ENCODE measurements at places on chromosomes 3 and 15.

- no peak for DNase-seq
These were observed 58.1 kb downstream of the TGFBR2 start for GRCh38 chr3:30664459-30664858.

- peak; percentile 70 for DNase-seq
These were observed 49.9 kb downstream of the FNDC3B start for GRCh38 chr3:172089250-172089649.

GRCh38 chr3:64094713-64095079, 71.4 kb upstream of the PSMD6 start:
- no peak for DNase-seq

GRCh38 chr3:142239421-142239820, 14.0 kb upstream of the GK5 start:
- peak; percentile 6 for DNase-seq

DNA sequence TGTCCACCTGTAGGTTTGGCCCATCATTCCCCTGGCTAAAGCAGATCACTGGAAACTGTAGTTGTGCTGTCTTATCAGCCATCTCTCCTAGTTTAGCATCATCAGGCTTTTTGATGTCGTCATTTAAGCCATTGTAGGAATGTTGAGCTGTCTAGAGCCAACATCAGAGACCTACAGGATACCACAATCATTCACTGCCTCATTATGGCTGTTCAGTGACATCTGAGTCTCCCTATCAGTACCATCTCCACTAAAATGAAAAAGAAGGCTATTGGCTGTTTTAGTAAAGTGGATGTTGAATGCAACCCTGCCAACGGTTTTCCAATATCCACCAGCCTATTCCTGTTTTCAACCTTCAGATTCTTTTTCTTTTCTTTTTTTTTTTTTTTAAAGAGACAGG, 29.2 kb downstream of the RLBP1 start:
- no peak for DNase-seq

- no peak for DNase-seq
These were observed 38.6 kb upstream of the HES1 start for GRCh38 chr3:194097141-194097882.

- DNase-seq: no peak
These were observed 40.7 kb downstream of the DENND6A start for GRCh38 chr3:57652203-57652602.

GRCh38 chr3:179146911-179147513, 1.1 kb upstream of the PIK3CA start:
- peak; percentile 55 for DNase-seq

DNA sequence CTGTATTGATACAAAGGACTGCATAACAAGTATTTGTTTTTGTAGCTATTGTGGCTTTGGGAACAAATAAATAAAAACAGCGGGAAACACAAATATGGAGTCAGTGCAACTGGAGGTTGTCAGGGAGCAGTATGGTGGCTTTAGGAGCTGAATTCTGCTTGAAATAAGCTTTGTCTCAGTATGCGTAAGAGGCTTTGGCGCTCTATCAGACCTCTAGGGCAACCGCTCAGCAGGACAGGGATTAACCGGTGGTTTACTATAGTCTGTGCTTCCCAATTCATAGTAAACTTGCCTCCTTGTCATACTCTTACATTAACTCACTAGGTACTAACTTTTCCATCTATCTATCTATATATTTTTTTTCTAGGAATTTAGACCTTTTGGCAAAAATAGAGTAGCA, 104.6 kb downstream of the ZIC1 start:
- DNase-seq: no peak

- peak; percentile 39 for DNase-seq
These were observed 556.6 kb downstream of the FOXP1 start for GRCh38 chr3:71026634-71027578.

GRCh38 chr15:99016680-99017321, 9.2 kb upstream of the PGPEP1L start:
- DNase-seq: peak; percentile 88

- DNase-seq: no peak
These were observed 1163.7 kb downstream of the SI start for GRCh38 chr3:163914567-163914966.

DNA sequence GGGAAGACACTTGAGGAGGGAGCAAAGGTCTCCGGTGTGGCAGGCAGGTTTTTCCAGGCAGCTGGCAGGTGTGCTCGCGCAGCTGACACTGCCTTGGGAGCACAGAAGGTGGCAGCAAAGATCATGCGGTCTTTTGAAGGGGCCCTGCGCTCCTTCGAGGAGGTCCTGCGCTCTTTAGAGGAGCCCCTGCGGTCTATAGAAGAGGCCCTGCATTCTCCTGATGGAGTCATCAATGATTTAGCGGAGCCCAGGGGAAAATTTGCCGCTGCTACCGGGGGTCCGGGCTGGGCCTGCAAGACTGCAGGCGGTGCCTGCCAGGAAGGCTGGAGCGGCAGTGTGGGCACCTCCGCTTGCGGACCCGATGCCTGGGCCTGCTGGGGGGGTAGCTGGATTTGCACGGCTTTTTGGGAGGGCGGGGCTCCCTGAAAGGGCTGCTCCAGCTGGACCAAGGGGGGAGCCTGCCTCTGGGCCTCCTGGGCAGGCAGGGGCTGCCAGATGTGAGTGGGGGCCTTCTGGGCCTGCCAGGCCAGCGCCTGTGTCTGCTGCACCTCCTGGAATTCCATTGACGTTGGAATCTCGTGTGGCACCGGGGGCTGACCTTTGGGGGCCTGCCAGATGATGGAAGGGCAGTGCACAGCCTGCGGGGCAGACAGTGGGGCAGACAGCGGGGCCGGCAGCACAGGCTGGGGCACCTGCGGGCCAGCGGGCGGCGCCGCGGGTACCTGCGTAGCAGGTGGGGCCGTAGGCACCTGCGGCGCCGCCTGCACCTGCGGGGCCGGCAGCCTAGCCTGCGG, 2.1 kb downstream of the MAGEL2 start:
- DNase-seq: no peak

DNA sequence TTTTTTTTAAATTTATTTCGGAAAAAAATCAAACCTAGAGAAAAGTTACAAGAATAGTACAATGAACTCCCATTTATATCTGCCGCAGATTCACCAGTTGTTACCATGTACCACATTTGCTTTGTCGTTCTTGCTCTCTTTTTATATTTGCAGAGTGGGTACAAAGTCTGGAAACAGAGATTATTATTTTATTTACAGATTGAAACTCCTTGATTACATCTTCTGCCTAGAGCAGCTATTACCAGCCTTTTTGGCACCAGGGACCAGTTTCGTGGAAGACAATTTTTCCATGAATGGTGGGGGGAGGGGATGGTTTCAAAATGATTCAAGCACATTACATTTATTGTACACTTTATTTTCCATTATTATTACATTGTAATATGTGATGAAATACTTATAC, 8.3 kb downstream of the MEF2A start:
- DNase-seq: no peak

GRCh38 chr3:113548501-113548900, 16.1 kb downstream of the SIDT1 start:
- no peak for DNase-seq

DNA sequence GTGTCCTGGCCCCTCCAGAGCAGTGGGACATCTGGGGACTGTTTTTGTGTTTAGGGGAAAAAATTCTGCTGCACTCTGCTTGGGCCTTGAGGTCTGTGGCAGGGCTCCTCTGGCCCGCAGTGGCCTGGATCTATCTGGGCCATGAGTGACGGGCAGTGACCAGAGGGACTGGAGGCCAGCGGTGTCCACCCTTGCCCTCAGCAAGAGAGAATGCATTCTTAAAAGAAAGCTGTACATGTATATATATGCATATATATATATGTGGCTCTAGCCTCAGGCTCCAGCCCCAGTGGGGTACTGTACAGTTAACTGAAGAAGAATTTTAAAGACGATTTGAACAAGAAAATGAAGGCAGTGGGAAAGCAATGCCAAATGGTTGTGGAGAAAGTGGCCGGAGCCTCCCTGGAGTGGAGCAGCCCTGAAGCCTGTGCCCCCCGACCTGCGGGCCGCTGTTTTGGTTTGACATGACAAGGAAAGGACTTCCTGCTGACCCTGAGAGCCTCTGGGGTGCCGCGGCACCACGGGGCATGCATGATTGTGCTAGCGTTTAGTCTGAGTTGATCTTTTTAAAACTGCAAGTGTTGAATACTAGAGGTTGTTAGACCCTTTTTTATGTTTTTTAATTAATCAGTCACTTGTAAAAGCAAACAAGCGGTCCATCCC, 52.2 kb downstream of the PLXNA1 start:
- no peak for DNase-seq

DNA sequence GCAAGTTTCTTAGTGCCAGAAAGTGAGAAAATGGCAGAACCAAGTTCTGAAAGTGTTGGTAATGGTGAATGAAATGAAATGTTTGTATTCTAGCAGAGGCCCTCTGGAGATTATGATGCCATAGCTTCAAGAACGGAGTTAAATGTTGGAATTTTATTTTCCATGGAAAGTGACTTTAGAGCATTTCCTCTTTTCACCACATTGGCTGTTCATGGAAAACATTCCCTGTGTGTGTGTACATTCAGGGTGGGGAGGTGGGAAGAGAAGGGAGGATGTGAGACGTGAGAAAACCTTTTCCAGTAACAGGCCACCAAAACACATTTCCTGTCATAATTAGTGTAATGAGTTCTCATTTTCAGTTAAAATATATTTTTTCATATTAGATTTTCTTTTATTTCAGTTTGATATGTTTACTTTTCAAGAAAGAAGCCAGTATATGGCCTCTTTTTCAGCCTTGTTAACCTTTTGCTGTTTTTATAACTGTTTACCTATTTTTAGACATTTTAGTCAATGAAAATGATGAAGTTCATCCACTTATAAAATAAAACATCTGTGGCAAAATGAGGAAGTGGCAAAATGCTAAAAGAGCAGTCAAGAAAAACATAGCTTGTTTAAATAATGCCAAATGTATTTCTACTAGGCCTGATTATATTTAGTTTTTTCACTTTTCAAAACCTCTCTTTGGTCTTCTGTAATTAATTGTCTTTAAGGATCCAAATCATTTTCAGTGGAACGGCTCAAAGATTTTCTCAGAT, 21.6 kb downstream of the SAMMSON start:
- DNase-seq: no peak

DNA sequence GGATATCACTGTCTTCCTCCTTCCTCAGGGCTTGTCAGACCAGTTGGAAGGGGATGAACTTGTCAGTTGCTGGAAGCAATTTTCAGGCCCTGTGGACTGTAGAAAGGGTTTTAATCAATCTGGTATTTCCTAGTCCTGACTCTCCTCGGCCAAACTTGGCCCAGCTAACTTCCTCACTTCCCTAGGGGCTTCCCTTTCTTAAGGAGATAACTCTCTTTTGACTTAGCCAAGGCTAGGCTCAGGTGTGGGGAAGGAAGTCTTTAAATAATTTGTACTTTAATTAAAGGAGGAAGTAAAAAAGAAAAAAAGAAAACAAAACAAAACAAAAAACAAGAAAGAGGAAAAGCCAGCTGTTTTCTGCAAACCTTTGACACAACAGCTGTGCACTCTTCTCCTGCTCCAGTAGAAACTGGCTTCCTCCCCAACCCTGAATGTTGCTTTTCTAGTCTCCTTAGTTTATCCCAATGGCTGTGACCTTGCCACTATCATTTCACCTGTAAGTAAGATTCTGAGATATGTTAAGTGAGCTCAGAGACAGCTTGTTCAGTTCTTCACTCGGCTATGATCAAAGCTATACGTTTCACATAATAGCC, 53.0 kb upstream of the ST3GAL6 start:
- DNase-seq: no peak

- DNase-seq: peak; percentile 94
These were observed 99.3 kb downstream of the BDH1 start for GRCh38 chr3:197456261-197457091.

DNA sequence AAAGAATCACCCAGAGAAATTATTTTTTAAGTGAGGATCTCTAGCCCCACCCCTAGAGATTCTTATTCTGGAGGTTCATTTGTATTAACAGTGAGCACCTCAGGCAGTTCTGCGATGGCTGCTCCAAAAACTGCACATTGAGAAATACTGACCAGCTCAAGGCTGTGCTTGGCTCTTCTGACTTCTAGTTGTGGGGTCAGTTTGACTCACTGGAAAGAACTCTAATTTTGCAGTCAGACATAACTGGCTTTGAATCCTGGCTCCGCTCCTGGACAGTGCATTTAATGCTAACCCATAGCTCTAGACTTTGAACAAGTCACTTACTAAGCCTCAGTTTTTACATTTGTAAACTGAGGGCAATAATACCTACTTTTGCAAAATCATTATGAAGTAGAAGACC, 123.6 kb upstream of the SKOR1 start:
- DNase-seq: peak; percentile 38

GRCh38 chr3:126350502-126351085, 6.6 kb downstream of the KLF15 start:
- no peak for DNase-seq

DNA sequence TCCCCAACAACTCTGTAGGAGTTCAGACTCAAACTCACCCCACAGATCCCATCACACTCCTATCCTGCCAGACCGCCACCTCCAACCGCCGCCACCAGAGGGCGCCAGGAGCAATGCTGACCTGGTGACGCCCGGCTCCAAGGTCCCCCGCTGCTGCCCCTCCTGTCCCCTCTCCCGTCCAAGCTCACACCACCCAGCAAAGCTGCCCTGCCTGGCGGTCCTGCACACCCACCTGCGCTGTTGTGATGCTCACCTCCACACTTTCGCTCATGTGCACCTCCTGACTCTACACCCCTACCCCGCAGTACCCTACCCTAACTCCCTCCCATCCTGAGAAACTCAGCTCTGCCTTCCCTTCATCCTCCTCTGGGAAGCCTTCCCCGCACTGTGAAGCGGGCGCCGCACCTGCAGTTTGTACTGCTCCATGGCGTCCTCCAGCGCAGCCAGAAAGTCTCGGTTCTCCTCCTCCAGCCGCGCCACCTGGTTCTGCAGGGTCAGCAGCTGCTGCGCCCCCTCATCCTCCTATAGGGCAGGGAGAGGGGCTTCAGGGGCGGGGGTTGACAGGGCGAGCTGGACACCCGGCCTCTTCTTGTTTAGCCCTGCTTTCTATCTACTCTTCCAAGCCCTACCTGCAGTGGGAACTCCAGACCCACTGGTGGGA, 7.9 kb downstream of the KIF7 start:
- peak; percentile 52 for DNase-seq

DNA sequence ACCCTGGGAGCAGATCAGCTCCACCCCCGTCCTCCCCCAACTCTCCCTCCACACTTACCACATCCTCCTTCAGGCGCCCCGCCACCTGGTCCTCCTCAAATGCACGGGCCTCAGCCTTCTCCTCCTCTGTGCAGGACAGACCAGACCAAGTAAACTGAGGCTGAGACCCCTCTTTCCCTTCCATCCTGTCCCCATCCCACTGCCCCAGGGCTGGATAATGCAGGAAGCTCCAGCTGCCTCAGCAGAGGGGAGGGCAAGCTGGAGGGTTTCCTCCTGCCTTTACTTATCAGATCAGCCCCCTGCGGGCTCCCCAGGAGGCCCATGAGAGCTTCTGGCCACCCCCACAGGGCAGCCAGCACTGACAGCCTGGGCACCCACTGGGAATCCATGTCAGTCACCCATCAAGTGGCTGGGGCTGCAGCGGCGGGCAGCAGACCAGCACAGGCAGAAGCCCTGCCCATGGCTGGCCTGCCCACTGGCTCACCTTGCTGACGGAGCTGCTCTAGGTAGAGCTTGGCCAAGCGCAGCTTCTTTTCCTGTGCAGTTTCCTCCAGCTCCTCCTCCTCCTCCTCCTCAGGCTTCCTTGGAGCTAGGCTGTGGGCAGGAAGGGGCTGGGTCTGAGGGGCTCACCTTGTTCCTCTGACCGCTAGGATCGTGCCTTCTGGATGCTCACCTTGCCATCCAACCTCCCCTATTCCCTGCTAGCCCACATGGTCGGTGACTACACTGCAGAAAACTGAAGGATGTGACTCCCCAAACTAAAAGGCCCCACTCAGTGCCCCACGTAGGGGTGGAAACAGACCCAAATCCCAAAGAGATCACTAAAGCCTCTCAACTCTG, 3.9 kb downstream of the RRP9 start:
- no peak for DNase-seq

- DNase-seq: peak; percentile 49
These were observed 64.9 kb upstream of the RBMS3 start for GRCh38 chr3:29215948-29216347.

GRCh38 chr3:197023241-197023997, 6.2 kb downstream of the MELTF start:
- no peak for DNase-seq

All from AG10803 (cell line).